ENCODE measurements at places on chromosomes 1 and 21. TPM values are rescaled to one million over a fixed set of nuclear protein-coding genes. Genes with fewer than 3 reads are reported as not detected.

GRCh38 chr1:244821134-244821533 is 14.3 kb upstream of the COX20 start:
- no peak for DNase-seq

DNA sequence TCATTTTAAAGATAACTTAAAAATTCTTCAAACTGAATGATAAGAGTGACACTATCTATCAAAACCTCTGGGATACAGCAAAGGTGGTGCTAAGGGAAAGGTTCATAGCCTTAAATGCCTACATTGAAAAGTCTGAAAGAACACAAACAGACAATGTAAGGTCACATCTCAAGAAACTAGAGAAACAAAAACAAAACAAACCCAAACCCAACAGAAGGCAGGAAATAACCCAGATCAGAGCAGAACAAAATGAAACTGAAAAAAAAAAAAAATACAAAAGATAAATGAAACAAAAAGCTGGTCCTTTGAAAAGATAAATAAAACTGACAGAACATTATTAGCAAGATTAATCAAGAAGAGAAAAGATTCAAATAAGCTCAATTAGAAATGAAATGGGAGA is 6.8 kb downstream of the ODF2L start:
- DNase-seq = no peak

GRCh38 chr1:245707941-245708340 is 553.2 kb downstream of the KIF26B start:
- DNase-seq = no peak

- peak; percentile 39 for DNase-seq
Measured at GRCh38 chr1:163471779-163472650, 150.3 kb downstream of the NUF2 start.

DNA sequence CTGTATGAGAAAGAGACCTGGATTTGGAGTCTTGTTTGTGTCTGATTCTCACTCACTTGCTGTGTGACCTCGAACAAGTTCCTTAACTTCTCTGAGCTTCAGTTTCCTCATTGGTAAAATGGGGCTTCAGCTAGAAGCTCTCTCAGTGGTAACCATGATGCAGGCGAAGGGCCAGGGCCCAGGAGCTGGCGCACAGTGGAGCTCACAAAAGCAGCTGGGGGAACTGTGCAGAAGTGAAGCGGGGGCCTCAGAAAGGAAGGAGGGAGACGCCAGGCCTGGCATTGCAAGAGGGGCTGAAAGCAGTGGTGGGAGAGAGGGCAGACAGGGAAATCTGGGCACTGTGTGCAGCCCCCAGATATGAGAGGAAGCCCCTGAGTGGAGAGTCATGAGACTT is 88.9 kb upstream of the RUNX3 start:
- DNase-seq = no peak

- peak; percentile 3 for DNase-seq
Measured at GRCh38 chr1:193634470-193634869, 448.1 kb upstream of the B3GALT2 start.

- DNase-seq = no peak
Measured at GRCh38 chr1:21045351-21045750, 131.3 kb downstream of the EIF4G3 start.

- peak; percentile 93 for DNase-seq
Measured at GRCh38 chr1:201649761-201650622, 111.1 kb downstream of the NAV1 start.

GRCh38 chr1:48869116-48869893 is 92.6 kb upstream of the BEND5 start:
- DNase-seq = no peak

- DNase-seq = no peak
Measured at GRCh38 chr1:118907466-118907865, 80.7 kb downstream of the TBX15 start.

DNA sequence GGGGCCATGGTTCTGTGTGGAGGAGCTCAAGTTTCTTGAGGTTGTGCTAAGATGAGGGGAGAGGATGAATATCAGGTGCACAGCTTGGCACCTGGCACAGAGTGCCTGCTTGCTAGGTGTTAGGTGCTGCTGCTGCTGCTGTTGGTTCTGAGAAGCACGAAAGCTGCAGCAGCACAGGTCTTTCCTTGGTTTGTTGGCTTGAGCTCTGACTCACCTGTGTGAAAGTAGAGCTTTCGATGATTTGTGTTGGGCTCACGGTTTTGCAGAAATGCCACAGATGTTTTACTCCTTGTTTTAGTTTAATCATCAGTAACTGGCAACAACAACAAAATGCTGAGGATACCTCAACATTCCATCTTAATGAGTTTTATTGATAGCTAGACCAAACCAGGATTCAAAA is 221.6 kb downstream of the BRINP2 start:
- DNase-seq = no peak

GRCh38 chr21:42845296-42845965 is 33.9 kb downstream of the WDR4 start:
- peak; percentile 15 for DNase-seq

DNA sequence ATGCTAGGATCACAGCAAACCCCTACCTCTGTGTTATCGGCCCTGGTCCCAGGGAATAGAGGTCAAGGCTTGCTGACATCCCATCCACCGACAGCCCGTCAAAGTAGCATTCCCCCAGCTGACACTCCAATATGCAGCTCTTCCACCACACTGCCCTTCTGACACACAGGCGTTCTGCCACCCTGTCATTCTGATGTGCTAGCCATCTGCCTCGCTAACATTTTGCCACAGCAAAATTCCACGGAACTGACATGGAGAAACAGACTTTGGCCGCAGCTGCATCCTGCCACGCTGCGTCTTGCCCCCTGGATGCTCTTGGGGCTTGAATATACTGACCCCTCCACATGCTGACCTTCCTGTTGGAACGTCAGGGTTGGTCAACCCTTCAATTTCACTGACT is 163.2 kb upstream of the CSF3R start:
- DNase-seq = no peak

DNA sequence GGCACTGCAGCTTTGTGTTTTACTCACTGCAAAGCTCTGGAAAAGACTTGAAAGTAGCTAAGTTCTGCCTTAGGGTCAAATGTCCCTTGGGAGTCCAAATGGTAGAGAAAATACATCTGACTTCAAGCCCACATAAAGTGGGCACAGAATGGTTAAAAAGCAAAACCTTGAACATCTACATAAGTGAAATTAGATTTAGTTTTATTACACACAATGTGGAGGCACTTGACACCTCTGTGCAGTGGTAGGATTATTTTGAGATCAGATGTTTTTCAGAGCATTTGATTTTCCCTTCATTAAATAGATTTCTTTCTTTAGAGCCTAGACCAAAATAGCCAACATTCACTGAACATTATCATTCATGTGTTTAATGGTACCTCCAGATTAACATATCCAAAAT is 11.2 kb upstream of the FCRL3 start:
- no peak for DNase-seq

- no peak for DNase-seq
Measured at GRCh38 chr1:225678545-225678944, 25.6 kb upstream of the ENAH start.

GRCh38 chr1:45365051-45365450 is 24.8 kb upstream of the MUTYH start:
- DNase-seq = no peak

GRCh38 chr1:25909040-25909439 is 2.8 kb upstream of the STMN1 start:
- DNase-seq = no peak

DNA sequence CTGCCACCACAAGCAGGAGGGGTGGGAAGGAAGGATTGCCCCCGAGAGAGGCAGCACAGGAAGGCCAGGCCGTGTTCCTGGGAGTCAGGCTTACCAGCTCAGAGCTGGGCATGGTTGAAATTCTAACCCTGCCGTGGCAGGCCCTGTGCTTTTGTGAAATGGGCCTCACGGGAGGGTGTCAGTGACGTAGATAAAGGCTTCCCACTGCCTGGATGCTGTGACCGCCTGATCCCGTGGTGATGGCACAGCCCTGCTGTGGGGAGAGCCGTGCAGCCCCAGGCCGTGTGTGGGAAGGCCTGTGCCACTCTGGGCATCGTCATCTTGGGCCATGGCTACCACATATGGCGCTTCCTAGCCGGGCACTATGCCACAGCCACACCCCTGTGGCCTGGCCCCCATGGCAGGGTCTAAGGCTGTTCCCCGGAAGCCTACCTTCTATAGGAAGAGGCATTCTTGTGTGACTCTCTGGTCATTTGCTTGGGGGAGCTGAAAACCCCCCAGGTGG is 161.3 kb downstream of the PCBP3 start:
- no peak for DNase-seq

- DNase-seq = peak; percentile 21
Measured at GRCh38 chr1:94562519-94563260, 21.1 kb upstream of the F3 start.

DNA sequence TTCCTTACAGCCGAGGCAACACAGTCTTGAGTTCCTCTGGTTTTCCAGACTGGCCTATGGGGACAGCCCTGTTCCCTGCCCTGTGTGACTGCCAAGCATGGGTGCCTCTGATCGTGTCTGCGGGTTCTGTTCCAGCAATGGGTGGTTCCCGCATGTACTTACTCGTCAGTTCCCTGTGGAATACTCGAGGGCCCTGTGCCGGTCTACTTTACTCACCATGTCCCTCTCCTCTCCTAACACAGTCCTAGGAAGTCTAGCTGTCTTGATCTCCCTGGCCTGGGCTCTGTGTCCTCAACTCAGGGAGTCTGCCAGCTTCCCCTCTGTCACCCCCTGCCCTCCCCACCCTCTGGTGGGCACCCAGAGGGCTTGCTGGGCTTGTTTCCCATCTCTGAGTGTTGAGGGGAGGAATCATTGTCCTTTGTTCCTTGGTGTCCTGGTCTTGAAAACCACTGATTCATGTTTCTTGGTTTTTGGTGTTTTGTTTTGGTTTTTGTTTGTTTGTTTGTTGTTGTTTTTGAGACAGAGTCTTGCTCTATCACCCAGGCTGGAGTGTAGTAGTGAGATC is 36.0 kb downstream of the TRAPPC10 start:
- no peak for DNase-seq

DNA sequence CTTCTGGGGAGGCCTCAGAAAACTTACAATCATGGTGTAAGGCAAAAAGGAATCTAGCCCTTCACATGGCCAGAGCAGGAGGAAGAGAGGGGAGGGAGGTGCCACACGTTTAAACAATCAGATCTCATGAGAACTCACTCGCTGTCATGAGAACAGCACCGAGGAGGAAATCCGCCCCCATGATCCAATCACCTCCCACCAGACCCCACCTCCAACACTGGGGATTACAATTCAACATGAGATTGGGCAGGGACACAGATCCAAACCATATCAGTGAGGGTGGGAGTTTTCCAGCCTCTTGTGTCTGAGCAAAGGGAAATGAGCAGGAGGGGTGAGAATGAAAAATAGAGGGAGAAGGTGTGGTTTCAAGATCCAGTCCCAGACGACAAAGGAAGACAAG is 482.1 kb upstream of the VAMP3 start:
- DNase-seq = no peak

DNA sequence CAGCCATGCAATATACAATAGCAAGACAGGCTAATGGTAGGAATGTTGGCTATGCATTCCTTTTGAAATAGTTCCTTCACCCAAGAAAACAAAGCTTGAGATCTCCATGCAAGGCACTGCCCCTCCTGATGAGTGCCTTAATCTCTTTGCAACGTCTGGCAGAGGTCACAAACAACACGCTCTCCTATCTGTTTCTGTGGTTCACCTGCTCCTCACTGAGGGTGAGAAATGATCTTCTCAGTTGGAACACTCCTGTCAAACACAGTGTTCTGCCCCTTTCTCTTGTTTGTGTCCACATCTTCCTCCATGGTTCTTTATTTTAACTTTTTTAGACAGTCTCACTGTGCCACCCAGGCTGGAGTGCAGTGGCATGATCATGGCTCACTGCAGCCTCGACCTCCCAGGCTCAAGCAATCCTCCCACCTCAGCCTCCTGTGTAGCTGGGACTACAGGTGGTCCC is 21.2 kb upstream of the XPR1 start:
- no peak for DNase-seq

GRCh38 chr1:22416555-22417454 is 34.8 kb upstream of the ZBTB40 start:
- peak; percentile 87 for DNase-seq

DNA sequence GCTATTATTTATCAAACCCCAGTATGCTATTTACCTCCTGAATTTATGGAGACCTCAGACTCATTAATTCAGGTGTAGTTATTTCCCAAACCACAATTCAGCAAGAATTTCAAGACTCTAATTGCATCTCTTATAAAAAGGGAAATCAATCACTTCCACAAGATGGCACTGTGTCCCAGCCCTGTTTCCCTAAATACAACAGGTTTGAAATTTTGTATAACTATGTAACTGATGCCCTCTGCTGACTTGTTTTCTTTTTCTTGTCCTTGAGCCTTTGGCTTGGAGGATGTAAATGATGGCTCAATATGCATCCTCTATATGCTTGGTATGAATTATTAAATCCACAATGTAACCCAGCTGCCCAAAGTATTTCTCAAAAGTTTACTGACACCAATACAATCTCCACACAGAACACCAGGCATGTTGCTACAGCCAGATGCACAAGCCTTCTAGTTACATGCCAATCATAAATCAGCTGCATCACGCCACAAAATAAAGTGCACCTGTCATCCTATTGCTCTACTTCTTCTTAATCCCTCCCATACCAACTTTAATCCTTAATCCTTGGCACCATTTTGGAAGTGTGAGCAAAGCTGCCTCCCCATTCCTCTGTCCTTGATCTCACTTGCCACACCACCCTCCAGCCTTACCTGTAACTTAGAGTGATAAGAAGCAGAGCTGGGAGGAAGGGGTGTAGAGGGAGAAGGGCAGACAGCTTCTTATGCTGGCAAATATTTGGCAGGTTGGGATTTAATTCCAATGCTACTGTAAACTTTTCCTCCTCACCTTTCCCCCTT is 9.0 kb downstream of the C1orf105 start:
- DNase-seq = no peak

DNA sequence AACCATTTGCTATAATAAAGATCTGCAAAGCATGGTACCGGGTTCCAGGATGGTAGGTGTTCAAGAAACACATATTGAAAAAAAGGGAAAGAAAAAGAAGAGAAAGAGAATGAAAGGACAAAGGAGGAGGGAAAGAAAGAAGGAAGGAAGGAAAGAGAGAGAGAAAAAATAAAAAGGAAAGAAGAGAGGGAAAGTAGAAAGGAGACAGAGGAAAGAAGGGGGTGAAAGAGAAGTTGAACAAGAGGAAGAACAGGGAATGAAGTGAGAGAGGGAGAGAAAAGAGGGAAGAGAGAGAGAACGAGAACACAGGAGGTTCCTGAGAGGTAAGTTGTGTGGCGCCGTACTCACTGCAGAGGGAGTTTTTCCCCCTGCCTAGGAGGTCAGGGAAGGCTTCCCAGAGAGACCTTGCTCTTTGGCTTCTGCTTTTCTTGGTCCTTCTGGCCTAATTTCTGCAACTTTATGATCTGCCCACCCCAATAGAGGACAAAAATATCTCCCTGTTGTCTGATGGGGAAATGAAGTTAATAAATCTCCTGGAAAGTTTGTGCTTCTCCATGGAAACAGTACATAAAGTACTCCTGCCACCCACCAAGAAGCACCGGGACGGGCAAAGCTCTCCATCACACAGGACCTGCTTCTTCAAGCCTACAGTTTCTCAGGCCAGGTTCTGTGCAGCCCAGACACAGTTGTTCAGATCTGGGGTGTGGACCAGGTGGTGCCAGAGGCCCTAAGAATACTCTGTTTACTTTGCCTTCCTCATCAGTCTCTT is 124.8 kb downstream of the ROR1 start:
- no peak for DNase-seq

MPZL1 gene
- total RNA-seq = 98.3 TPM

KIF21B gene
- 5.6 TPM for total RNA-seq

LENEP gene
- not detected for total RNA-seq

ID3 gene
- total RNA-seq = 97.8 TPM

LRRN2 gene
- total RNA-seq = 14.4 TPM

RXRG gene
- total RNA-seq = 0.44 TPM

C8B gene
- total RNA-seq = not detected

TMEM81 gene
- 1.7 TPM for total RNA-seq

TRIM67 gene
- total RNA-seq = not detected

MMEL1 gene
- total RNA-seq = 4.0 TPM

TMPRSS15 gene
- not detected for total RNA-seq

MEGF6 gene
- 10.9 TPM for total RNA-seq

RYR2 gene
- 0.60 TPM for total RNA-seq

Data from kidney (tissue), 22 donors.